ENCODE measurements at places on chromosomes 6 and 20.

- DNase-seq, result no peak
Measured at GRCh38 chr20:46883892-46884291, 10.8 kb upstream of the EYA2 start.

- no peak for DNase-seq
Measured at GRCh38 chr6:7240351-7240750, 72.6 kb downstream of the SSR1 start.

DNA sequence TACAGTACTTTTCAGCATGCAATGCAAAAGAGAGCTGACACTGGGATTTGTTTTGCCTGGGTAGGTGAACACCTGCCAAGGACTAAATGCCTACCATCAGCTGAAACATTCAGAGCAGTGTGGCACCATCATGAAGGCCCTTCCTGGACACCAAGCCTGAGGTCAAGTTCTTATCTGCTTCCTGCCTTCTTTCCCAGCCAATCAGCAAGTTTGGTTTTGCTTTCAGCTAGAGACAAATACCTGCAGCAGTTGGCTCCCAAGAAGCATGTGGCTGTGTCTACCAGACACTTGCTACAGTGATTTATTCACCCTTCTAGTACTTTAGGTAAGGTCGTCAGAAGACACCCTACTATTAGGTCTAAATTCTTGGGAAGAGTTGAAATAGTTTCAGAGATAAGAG is 112.8 kb downstream of the TBX18 start:
- no peak for DNase-seq

- no peak for DNase-seq
Measured at GRCh38 chr6:91879386-91879995, 1292.6 kb upstream of the MAP3K7 start.

DNA sequence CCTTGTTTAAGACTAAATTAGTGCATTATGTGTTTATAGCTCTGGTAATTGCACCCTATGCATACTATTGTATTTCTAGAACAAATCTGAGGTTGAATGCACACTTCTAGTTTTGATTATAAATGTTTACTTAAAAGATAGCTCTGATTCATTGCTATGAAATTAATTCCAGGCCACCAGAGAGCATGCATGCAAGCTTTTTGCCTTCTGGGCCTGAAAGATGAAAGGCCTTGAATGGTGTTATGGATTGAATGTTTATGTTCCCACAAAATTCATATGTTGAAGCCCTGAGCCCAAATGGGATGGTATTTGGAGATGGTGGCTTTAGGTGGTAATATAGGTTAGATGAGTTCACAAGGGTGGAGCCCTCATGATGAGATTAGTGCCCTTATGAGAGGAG is 695.0 kb upstream of the MAP3K7 start:
- DNase-seq, result no peak

DNA sequence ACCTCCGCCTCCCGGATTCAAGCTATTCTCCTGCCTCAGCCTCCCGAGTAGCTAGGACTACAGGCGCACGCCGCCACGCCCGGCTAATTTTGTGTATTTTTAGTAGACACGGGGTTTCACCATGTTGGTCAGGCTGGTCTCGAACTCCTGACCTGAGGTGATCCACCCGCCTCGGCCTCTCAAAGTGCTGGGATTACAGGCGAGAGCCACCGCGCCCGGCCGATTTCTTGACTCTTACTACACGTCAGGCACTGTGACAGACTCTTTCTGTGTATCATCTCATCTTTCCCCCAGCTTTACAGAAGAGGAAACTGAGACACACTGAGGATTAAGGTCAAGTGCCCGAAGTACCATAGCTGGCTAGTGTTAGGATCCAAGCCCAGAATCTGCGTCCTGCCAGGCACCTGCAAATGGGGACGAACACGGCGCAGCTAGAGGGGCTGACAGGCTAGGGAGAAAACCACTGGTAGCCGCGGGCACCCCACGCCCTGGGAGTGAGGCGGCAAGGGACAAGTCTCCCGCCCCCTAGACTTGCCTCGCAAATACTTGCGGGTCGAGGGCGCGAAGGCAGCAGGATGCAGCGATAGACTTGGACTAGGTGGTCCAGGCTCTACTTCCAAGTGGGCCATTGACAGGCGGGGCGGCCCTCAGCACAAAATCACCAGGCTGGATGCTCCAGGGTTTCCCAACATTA is 1.1 kb upstream of the TAF8 start:
- DNase-seq, result no peak

GRCh38 chr6:116969211-116969863 is 92.3 kb downstream of the RFX6 start:
- DNase-seq, result peak; percentile 63

DNA sequence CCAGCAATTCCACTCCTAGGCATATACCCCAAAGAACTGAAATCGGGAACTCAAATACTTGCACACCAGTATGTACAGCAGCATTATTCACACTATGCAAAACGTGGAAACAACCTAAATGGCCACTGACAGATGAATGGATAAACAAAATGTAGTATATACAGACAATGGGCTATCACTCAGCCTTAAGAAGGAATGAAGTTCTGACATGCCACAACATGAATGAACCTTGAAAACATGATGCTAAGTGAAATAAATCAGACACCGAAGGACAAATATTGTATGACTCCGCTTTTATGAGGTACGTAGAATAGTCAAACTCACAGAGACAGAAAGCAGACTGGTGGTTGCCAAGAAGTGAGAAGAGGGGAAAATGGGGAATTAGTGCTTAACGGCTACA is 59.1 kb upstream of the CCN6 start:
- no peak for DNase-seq

DNA sequence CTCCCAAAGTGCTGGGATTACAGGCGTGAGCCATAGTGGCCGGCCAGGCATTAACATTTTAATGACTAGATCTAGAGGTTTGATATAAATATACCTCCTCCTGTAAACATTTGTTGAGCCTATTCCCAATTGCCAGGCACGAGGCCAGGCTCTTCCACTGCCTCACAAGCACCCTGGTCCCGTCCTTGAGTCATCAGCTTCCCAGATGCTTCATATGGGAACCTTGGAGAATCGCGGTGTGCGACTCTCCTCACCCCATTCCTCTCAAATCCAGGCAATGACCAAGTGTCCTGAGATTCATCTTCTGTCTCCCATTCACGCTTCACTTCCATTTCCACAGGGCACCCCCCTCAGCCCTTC is 35.9 kb upstream of the PIM1 start:
- peak; percentile 98 for DNase-seq

DNA sequence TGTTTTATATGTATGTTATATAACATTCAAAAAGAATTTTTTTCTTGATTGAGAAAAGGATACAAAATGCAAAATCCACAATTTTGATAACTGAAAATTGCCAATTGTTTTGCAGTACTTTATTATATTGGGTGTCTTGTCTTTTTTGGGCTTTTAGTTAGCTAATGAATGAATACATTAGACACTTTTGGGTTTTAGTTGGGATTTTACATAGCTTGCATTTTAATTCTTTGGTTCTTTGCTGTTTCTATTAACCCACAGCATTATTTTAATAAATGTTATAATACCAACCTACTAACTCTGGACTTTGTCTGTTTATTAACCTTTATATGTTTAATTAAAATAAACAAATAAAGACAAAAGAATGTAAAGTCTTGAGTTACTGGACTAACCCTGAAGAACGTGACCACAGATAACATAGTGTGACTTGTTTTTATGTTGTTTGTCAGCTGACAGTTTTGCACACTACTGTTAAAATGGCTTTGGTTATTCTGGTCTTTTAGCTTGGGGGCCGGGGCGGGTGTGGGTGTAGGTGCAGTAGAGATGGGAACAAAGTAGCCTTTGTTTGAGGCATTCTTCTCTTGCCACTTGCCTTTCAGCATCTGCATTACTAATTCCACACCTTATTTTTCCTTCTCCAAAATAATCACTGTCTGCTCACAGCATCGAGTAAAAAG is 159.1 kb downstream of the QKI start:
- no peak for DNase-seq

- no peak for DNase-seq
Measured at GRCh38 chr6:111870051-111870741, 3.1 kb downstream of the FYN start.

DNA sequence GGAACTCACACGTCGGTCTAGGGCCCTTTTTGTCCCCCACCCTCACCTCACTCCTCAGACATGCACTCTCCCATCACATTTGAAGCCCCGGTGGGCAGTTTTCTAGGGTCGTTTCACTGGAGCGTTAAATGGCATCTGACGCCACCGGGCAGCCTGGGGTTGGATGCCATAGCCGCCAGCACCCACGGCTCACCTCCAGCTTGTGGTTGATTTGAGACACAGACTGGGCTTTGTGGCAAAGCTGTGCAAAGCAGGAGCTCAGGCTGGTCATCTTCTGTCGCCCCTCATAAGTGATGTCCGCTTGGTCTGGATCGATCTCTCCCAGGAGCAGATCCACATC is 530 bp downstream of the GOPC start:
- DNase-seq, result no peak

DNA sequence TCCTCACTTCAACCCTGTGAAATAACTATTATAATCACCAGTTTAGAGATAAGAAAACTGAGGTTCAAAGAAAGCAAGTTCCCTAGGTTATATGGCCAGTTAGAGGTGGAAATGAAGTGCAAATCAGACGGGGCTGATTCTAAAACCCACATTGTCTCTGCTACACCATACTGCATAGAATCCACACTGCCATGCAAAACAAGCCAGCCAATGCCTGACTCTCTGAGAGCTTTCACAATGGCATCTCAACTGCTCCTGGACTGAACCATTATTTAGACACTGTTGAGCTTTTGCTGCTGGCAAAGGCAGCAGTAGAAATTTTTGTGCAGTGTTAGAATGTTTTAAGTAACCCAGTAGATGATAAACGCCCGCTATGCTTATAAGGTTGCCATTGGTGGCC is 195.2 kb upstream of the CNR1 start:
- DNase-seq, result no peak

GRCh38 chr6:167751579-167752115 is 75.1 kb upstream of the AFDN start:
- DNase-seq, result no peak

GRCh38 chr6:135397172-135397952 is 100.2 kb downstream of the AHI1 start:
- no peak for DNase-seq

- no peak for DNase-seq
Measured at GRCh38 chr20:44050925-44051660, 135.9 kb downstream of the JPH2 start.

- peak; percentile 46 for DNase-seq
Measured at GRCh38 chr20:47950124-47950912, 165.0 kb upstream of the SULF2 start.

- DNase-seq, result no peak
Measured at GRCh38 chr6:125791820-125792165, 1.0 kb downstream of the NCOA7 start.

DNA sequence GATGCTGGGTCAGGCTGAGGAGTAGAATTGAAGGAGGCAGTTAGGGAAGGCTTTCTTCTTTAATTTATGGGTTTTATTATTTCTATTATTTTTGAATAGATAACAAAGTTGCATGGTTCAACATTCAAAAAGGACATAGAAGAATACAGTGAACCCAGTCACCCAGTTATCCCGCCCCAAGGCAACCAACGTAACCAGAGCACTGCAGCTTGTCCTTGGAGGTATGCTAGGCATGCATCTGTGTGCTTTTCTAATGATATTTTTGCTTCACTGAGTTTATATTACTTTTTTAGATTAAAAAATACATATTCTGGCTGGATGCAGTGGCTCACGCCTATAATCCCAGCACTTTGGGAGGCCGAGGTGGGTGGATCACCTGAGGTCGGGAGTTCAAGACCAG is 47.4 kb upstream of the DSN1 start:
- no peak for DNase-seq

- DNase-seq, result no peak
Measured at GRCh38 chr6:157486572-157486971, 105.6 kb downstream of the ZDHHC14 start.

DNA sequence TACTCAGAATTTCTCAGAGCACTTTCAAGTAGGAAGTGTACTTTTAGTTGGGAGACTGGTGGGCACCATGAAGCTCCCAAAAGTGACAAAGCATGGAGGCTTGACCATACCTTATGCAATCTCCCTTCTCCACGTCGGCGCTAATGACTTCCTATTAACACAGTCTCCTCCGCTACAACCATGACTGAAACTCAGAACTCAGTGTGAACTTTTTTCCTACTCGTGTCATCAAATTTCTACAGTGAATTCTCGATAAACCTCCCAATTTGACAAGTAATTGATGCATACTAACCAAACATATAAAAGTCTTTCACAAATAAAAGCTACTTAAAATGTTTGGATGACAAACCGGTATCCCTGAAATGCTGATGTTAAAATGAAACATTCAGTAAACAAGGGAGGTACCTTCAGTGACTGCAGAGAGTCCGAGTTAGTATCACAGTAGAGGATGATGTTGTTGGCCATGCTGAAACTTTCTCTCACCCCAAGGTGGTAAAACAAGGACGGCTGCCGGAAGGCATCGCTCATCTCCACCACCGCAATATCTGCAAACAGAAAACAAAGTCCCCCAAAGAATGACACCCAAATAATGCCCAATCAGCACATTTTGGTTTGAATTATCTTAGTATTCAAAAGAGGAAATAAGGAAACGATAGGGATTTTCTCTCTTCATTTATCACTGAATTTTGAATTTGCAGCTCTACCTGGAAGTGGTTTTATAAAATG is 72.1 kb downstream of the MAP3K5 start:
- no peak for DNase-seq

DNA sequence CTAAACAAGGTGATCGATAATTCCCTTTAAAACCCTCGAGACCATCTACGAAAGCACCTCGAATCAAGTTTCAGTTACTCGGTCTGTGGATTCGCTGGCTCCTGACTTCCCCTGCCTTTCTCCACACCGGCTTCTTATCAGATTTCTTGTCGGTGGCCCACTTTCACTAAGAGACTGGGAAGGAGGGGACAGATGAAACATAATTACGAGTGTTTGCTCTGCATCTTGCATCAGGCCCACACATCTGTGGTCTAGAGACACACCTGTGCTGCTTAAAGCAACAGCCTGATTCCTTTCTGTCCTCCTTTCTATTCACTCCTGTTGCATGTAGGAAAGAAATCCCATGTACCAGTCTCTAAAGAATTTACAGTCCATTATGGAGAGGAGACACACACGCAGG is 37.7 kb downstream of the INSM1 start:
- no peak for DNase-seq

DNA sequence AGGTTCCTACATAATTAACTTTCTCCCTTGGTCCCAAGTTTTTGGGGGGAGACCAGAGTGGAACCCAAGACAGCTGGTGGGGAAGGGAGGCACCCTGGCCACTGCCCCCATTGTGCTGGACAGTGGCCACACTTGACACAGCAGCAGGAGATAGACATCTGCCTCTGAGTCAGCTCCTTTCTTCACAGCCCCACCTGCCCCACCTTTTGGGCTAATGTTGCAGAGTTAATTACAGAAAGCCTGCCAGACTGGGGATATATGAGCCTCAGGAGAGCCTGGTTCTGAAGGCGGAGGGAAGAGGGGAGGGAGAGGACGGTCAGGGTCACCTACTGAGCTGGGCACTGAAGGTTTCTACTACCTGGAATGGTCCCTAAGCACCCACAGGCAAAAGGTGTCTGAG is 50.6 kb downstream of the MAFB start:
- DNase-seq, result no peak

DNA sequence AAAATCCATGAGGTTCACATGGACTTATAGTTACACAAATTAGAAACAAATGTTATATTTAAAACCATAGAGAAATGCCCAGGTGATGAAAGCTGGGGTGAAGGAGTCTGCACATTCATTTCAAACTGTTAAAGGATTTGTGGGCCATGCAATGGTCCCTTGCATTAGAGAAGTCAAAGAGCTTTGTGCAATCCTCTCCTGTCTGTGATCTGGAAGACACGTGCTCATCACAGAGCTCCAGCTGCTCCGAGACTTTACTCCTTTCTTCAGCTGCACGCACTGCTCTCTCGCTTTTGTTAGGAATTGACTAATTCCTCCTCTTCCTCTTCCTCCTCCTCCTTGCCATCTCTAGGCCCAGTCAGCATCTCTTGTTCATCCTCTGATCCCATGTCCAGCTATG is 4.1 kb upstream of the AIF1 start:
- peak; percentile 38 for DNase-seq
